ENCODE measurements at places on chromosomes 4 and X.
A peak's percentile ranks its signal among the peaks of the same experiment; 100 is the strongest.

- DNase-seq = no peak
These were observed 2726.8 kb downstream of the PCDH7 start for GRCh38 chr4:33446953-33447352.

GRCh38 chr4:99151452-99151851 lies 7.4 kb upstream of the ADH4 start:
- DNase-seq = no peak

- DNase-seq = no peak
These were observed 1.9 kb downstream of the IRS4 start for GRCh38 chrX:108734426-108734825.

- no peak for DNase-seq
These were observed 23.8 kb downstream of the CTSO start for GRCh38 chr4:155929833-155930232.

- DNase-seq = no peak
These were observed 94.7 kb upstream of the CBLL2 start for GRCh38 chrX:22177950-22178515.

DNA sequence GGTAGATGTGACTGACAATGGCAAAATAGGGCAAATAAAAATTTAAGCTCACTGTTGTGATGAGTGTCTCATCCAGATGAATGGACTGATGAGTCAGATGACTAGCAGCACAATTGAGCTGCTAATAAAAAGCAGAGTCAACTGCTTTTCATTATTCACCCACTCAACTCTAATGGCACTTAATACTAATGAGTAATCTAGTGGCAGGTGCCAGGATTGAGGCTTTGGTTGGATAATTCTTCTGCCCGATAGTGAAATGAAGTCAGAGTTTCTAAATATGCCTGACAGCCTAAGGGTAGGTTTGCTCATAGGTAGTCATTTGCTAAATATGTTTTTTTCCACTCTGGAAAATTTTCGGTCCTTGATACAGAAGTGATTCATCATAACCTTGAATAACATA lies 10.4 kb downstream of the OGT start:
- no peak for DNase-seq

DNA sequence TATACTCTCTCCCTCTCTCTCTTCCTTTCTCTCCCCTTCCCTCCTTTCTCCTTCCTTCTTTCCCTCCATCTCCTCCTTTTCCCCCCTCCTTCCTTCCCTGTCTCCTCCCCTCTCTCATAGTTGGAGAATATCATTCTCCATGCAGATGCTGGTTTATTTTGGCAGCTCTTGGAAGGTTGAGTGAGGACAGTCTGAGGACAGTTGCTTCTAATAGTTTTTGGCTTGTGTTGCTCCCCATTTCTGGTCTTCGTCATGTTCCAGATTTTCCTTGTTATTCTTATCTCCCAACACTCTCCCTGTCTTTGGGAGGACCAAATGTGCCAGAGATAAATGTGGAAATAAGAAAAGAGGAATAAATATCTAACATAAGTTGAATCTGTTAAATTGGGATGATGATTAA lies 263.0 kb downstream of the FRMPD4 start:
- no peak for DNase-seq

GRCh38 chrX:56764153-56764974 lies 35.3 kb downstream of the NBDY start:
- peak; percentile 24 for DNase-seq

- no peak for DNase-seq
These were observed 113.9 kb downstream of the GRIA3 start for GRCh38 chrX:123298026-123298425.

- DNase-seq = no peak
These were observed 26.9 kb upstream of the BMP3 start for GRCh38 chr4:81003597-81004111.

DNA sequence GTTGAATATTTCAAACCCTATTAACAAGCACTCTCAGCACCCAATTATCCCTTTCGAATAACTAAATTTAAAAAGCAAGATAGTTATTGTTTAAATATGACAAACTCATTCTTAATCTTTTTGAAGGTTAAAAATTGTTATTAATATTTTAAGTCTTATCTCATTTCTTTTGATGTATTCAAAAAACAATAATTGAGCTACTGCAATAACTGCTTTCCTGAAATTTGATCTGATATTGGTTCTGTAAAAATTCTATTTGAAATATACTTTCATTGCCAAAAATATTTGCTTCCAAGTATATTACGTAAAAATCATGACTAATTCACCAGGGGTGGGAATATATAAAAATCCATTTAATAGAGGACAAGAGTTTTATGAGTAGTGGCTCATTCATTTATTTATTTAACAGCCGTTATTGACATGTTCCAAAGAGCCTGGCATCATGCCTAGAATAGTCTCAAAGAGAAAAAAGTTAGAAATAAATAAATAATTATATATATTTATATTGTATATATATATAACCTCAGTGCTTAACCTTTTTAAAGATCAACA lies 34.4 kb downstream of the GLRA3 start:
- no peak for DNase-seq

- DNase-seq = no peak
These were observed 12.1 kb downstream of the HAND2 start for GRCh38 chr4:173517781-173518424.

- no peak for DNase-seq
These were observed 119.6 kb upstream of the BANK1 start for GRCh38 chr4:101670897-101671296.

DNA sequence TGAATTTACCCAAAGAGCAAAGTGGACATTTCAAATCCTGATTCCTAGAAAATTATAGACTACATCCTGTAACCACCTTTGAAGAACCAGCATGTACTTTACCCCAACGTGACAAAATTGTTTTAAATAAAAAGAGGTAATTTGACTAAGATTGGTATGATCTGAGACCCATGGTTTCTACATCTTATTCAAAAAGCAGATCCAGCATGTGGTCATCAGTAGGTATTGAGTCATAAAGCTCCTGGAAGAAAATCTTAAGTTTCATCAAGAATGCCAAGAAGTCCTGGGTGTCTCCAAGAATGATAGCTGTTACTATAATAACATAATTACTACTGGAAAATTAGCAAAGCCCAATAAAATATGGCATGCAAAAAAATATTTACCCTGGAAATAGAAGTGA lies 61.8 kb downstream of the NFKB1 start:
- no peak for DNase-seq

DNA sequence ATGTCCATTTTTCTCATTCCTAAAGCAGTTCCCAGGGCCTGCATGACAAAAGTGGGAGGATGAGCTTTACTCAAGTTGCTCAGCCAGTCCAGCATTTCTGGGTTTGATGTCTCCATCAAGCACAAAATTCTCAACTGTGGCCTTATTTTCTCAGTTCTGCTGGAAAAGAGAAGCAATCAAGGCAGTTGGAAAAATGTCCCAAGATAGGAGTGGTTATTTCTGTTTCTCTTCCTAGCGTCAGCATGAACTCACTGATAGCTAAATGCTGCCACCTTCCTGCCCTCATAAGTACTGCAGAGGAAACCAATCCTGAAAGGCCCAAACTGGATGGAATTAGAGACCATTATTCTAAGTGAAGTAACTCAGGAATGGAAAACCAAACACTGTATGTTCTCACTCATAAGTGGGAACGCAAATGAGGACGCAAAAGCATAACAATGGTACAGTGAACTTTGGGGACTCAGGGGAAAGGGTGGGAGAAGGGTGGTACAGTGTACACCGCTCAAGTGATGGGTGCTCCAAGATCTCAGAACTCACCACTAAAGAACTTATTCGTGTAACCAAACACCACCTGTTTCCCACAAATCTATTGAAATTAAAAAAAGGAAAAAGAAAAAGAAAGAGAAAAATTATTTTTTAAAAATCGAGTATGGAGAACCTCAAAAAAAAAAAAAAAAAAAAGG lies 29.6 kb downstream of the ADH7 start:
- no peak for DNase-seq

DNA sequence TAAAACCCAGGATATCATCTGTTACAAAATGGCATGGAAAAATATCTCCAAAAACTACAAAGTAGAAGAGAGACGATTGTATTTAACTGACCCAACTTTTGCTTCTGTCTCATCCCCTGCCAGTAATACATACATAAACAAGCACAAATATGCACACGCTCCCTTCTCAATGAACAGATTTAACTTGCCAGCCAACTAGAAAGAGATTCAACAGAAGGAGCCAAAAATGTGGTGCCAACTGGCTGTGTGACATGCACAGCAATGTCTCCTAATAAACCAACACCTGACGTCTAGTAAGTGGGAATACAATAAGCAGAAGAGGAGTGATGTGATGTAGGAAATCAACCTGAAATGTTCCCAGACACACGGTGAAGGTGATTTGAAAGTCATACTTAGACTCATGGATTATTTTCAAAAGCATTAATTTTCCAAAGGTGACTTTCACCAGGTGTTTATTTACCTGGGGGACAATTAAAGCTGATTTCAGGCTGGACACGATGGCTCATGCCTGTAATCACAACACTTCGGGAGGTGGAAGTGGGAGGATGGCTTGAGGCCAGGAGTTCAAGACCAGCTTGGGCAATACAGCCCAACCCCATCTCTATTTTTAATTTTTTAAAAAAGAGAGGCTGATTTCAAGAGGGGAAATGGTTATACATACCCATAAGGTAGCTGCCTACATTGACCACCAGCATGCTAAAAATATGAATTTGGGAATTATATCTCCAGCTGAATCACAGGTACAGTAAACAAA lies 33.7 kb downstream of the SH3RF1 start:
- no peak for DNase-seq

- DNase-seq = no peak
These were observed 169.2 kb upstream of the RBPJ start for GRCh38 chr4:26151615-26152014.

GRCh38 chrX:107470198-107470597 lies 20.7 kb downstream of the FRMPD3 start:
- no peak for DNase-seq

DNA sequence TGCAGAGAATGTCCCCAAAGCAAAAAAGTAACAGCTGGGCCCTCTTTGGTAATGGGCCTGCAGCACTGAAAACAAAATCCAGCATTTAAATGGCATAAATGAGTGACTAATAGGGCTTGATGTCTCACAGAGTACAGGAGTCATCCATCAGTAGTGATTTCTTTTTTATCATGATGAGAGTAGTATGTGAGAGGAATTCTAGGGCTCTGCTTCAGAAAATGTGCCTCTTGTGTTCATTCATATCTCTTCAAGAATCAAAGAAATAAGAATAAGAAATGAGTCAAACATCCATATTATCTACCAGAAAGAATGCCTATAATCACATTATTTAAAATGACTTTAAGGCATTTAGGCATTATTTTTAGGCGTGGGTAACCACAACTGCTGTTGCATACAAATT lies 792.9 kb upstream of the HTR2C start:
- no peak for DNase-seq

- no peak for DNase-seq
These were observed 268.5 kb downstream of the CHIC1 start for GRCh38 chrX:73831500-73831899.

GRCh38 chrX:79133904-79134303 lies 10.6 kb upstream of the GPR174 start:
- DNase-seq = no peak

DNA sequence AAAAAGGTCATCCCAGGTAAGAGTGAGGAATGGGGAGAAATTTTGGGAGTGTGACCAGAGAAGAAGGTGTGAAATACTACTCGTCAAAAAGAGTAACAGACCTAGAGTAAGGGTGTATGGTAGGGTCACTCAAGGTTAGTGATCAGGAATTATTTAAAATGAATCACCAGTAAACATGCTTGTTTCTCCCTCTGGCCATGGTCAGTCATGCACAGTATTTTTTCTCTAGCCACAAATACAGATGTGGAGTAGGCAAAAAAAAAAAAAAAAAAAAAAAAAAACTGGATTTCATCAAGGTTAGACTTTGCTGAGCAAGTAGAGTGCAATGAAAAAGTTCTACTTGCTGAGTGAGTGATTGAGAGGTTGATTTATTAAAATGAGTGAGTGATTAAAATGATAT lies 34.2 kb upstream of the SLIT2 start:
- DNase-seq = no peak

- no peak for DNase-seq
These were observed 53.1 kb upstream of the PLAC1 start for GRCh38 chrX:134711135-134711921.

DNA sequence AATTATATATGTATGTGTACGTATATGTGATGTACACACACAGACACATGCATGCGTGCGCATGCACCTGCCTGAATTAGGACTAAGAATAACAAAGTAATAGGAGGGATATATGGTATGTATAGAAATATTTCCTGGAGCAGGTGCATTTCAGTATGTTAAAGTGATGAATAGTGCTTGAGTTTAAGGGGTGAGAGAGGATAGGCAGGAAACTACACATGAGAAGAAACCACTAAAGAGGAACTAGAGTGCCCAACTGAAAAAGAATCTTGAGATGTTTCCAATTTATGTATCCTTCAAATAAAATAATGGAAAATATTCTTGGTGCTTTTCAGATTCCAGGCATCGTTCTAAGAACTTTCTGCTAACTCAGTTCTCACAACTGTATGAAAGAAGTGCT lies 52.6 kb upstream of the UNC5C start:
- DNase-seq = no peak

- no peak for DNase-seq
These were observed 24.3 kb upstream of the NDNF start for GRCh38 chr4:121096629-121097028.

GRCh38 chrX:153865321-153865580 lies 20.7 kb downstream of the L1CAM start:
- no peak for DNase-seq

DNA sequence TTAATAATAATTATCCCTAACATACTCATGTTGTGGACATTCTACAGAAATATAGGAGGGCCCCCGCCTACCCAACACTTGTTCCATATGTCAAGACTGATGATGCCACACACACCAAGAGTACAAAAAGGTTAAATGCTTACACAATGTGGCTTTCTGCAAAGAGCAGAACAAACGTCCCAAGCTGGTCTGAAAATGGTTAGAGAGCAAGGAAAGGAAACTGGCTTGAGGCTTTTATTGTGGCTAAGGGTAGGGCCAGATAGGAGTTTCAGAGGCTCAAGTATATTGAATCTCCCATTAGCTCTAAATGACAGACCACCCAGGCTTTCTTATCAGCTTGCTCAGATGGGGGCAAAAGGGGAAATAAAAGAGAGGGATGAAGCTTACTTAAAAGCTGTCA lies 134.1 kb upstream of the C1QTNF7 start:
- DNase-seq = no peak

- DNase-seq = no peak
These were observed 193.0 kb downstream of the TRIML1 start for GRCh38 chr4:188332265-188332664.

DNA sequence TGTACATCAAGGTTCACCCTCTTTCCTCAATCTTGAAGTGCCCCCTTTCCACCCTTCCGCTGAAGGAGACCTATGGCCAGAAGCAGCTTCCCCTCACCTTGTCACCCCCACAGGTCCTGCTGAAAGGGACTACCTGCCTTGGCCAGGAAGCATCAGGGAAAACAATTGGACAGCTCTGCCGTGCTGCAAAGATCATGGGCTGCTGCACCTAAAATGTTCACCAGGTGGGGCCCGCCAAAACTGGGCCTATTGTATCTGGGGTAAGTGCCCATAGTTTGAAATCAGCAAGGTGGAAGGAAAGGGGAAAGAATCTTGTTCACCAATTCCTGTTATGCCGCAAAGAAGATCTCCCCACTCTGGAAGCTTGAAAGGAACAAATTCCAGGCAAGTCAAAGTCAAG lies 18.4 kb downstream of the GRIA3 start:
- DNase-seq = no peak

Data from stimulated activated CD8-positive, alpha-beta memory T cell treated with anti-CD3 and anti-CD28 coated beads, Interleukin-4, amount 100 ng/mL, for 4 hours (primary cell).